ENCODE measurements at places on chromosomes 7 and 10.

DNA sequence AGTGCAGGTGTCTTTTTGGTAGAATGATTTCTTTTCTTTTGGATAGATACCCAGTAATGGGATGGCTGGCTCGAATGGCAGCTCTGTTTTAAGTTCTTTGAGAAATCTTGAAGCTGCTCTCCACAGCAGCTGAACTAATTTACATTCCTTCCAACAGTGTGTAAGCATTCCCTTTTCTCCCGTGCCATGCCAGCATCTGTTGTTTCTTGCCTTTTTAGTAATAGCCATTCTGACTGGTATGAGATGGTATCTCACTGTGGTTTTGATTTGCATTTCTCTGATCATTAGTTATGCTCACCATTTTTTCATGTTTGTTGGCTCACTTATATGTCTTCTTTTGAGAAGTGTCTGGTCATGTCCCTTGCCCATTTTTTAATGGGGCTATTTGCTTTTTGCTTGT is 486.3 kb downstream of the GALNT17 start:
- no peak for DNase-seq

DNA sequence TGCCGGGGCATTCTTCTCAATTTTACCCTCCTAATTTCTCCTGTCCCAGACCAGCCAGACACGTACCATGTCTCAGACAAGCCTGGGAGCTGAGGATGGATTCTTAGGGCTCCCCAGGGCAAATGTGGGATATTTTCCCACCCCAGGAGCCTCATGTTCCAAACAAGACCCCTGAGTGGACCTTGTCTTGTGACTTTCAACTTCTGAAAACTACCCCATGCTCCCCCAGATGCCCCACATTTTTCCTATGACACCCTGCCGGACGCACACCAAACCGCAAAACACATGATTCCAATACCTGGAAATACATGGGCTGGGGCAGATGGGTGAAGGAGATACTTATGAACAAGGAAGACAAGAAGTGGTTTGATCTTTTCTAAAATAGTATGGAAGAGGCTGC is 874 bp downstream of the GIMAP5 start:
- no peak for DNase-seq

GRCh38 chr7:121623130-121623872 is 227.2 kb upstream of the FAM3C start:
- DNase-seq: no peak

DNA sequence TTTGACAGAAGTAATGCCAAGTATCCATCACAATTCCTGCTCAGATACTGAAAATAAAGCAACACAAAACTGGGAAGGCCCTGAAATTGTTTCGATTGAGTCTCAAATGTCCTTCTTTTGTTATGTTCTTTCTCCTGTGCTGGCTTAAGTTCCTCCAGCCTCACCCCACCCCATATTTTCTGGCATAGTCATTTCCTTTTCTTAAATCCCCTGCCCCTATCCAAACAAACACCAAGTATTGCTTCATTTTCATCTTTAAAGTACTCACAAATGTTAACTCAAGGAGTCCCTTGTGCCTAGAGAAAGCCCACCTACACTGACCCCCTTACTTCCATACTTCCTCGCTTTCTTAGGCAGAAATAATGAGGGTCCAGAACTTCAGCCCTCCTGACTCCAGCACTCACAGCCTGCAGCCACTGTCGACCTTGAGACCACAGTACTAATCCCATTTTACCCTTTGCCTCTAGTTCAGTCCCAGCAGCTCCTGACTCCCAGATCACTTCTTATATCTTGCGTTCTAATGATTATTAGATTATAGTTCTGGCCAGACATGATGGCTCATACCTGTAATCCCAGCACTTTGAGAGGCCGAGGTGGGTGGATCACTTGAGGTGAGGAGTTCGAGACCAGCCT is 73.2 kb upstream of the ST8SIA6 start:
- DNase-seq: peak; percentile 31

- no peak for DNase-seq
These were observed 492 bp downstream of the COG5 start for GRCh38 chr7:107563081-107563774.

- DNase-seq: no peak
These were observed 269.9 kb downstream of the BAMBI start for GRCh38 chr10:28947171-28947570.

DNA sequence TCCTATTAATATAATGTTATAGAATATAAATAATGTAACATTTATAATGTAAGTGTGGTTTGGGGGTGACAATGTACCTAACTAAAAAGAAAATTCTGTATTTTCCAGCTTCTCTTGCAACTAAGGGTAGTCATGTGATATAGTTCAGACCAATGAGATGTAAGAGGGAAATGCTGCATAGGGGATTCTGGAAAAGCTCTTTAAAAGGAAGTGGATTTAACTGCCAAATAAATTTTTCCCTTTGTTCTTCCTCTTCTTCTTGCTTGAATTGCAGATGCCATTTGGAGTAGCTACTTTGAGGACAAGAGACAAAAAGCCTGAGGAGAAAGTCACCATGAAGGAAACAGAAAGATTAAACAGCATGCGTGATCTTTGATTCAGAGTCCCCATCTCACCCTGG is 194.3 kb downstream of the PTEN start:
- no peak for DNase-seq

- DNase-seq: no peak
These were observed at the start of gene LGI1 for GRCh38 chr10:93757801-93758507. Gene LGI1, plus strand, starts transcription at chr10:93757936. Its CDS starts 209 bp downstream, at chr10:93758145.

- no peak for DNase-seq
These were observed 417.0 kb downstream of the CALN1 start for GRCh38 chr7:71995111-71995510.

GRCh38 chr7:132472463-132473120 is 103.7 kb downstream of the PLXNA4 start:
- no peak for DNase-seq

DNA sequence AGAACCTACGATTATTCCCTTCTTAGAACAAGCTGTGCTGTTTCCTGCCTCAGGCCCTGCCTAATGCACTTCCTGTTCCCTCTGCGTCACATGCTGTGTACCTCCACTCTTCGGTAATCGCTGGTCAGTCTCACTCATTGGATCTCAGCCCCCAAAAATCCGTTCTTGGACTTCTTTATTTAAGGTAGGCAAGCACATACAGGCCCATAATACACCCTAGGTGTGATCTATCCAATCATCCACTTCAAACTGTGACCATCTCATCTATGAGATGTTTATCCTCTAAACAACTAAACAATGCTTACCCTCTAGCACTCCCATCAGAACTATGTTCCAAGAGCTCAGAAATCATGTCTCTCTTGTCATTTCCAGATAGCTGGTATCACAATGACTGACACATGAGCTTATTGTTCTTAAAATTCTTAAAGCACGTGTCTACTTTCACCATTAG is 83.9 kb downstream of the CADPS2 start:
- peak; percentile 34 for DNase-seq

DNA sequence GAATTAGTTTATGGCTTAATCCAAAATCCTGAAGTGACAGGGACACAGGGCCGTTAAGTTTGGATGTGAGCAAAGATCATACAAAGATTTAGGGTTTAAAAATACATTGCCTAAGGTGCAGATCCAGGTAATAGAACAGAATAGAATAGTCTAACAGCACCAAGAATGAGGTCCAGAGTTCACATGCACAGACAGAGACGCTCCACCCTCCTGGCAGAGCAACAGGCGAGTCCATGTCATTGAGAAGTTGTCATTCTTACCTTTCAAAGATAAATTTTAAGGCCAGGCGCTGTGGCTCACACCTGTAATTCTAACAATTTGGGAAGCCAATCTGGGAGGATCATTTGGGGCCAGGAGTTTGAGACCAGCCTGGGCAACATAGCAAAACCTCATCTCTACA is 209.1 kb upstream of the AUTS2 start:
- no peak for DNase-seq

DNA sequence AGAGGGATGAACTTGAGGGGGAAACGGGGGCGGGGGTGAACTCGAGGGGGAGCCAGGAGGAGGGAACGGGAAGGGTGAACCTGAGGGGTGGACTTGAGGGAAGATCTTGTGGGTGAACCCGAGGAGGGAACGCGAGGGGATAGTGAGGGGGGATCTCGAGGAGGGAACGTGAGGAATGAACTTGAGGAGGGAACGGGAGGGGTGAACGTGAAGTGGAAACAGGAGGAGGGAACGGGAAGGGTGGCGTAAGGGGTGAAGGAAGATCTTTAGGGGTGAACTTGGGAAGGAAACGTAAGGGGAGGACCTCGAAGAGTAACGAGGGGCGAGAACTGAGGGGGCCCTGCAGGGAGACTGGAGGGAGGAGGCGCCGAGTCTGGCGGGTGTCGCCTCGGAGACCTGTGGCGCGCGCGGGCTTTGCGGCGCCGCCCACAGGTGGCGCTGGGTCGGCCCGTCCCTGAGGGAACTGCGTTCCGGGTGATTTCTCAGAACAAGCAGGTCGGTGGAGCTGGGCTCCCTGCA is 651 bp downstream of the MYO3A start:
- DNase-seq: peak; percentile 63

- DNase-seq: no peak
These were observed 34.5 kb downstream of the MTPN start for GRCh38 chr7:135942614-135943013.

DNA sequence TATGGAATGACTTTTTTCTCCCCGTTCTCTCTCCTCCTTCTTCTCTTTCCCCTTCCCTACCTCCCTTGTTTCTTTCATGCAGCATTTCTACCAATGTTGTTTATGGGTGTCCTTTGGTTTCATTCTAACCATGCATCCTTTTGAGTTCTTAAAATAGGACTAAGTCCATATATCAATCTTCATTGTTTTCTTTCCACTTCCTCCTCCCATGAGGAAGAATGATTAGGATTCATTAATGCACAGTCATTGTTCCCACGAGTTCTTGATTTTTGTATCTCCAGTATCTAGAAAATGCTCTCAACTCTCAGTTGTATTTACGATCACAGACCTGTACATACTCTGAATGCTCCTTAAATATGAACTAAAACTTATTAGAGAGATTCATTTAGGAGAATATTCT is 153.3 kb downstream of the LRRC4 start:
- no peak for DNase-seq

DNA sequence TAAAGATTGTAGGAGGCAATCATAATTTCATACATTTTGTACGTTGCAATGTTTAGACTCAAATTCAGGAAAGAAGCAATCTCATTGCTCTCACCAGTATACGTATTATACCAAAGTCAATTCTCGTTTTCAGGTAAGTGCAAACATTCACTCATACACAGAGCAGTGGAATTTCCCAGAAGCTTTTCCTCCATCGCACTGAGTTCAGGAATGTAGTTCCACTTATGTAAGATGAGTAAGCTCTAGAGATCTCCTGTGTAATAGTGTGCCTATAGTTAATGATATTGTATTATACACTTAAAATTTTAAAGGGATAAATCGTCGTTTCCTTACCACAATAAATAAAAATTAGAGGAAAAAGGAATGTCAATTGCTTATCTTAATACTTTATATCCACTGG is 470.8 kb upstream of the KCND2 start:
- no peak for DNase-seq

GRCh38 chr10:117074621-117075020 is 63.4 kb downstream of the VAX1 start:
- peak; percentile 33 for DNase-seq

GRCh38 chr7:94394109-94394436 is 622 bp upstream of the COL1A2 start:
- DNase-seq: no peak

DNA sequence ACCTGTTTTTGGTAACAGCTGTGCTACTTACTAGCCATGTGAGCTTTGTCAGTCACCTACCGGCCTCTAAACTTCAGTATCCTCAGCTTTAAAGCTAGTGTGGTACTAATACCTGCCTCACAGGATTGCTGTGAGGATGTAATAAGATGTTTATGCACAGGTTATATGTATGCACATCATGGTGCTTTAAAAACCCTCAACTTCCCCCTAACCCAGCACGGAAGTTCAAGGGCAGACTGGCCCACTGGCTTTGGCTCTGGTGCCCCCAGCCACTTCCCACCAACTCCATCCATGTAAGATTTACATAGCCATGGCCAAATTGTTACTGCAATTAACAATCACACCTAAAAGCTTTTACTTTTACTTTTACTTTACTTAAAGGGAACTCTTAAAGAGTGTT is 676.0 kb upstream of the GALNT17 start:
- DNase-seq: no peak

- no peak for DNase-seq
These were observed 45.4 kb downstream of the RBM17 start for GRCh38 chr10:6134099-6134823.

DNA sequence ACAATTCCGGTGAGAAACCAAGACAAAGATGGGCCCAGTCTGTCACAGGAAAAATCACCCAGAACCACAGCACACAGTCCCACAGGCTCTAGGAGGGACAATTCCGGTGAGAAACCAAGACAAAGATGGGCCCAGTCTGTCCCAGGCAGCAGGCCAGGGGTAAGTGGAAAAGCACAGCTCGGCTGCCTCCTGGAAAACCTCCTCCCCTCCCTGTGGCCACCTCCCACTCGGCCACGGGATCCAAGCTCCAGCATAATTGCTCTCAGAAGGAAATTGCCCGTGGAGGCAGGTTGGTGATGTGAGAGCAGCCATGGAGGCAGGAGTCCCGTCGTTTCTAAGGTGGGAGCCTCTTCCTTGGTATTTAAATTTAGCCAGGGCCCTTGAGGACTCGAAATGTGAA is 95.7 kb downstream of the PLXNA4 start:
- DNase-seq: no peak

GRCh38 chr10:17516376-17516775 is 62.0 kb upstream of the ST8SIA6 start:
- no peak for DNase-seq

GRCh38 chr10:97948822-97949221 is 81.6 kb downstream of the CRTAC1 start:
- DNase-seq: no peak

DNA sequence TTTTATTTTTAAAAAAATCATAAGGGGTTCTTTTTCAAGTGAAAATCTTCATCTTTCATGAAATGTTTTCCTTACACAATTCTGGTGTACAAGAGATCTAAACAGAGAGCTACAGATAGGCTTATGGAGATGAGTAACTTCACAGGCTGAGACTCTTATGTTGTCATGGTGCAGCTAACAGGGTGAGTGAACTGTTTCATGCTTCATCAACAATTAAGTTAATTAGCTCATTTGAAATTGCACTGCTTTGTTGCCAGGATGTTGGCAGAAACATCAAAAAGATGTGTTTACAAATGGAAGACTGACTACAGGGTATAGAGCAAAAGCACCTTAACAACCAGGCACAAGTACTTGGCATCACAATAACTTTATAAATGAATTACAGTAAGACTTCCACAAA is 230.8 kb downstream of the FOXP2 start:
- no peak for DNase-seq

- no peak for DNase-seq
These were observed 7.9 kb upstream of the FRAT1 start for GRCh38 chr10:97311111-97311626.

- DNase-seq: no peak
These were observed 6.8 kb upstream of the GJD4 start for GRCh38 chr10:35598379-35598778.

Measured in H9 (cell line).